ENCODE measurements at places on chromosomes 6 and 20. TPM values are rescaled to one million over a fixed set of nuclear protein-coding genes. Genes with fewer than 3 reads are reported as not detected.

The PCSK2 gene
- 0.12 TPM for total RNA-seq

GRCh38 chr6:146595972-146596731, 2.6 kb upstream of the ADGB start:
- peak; percentile 20 for DNase-seq

DNA sequence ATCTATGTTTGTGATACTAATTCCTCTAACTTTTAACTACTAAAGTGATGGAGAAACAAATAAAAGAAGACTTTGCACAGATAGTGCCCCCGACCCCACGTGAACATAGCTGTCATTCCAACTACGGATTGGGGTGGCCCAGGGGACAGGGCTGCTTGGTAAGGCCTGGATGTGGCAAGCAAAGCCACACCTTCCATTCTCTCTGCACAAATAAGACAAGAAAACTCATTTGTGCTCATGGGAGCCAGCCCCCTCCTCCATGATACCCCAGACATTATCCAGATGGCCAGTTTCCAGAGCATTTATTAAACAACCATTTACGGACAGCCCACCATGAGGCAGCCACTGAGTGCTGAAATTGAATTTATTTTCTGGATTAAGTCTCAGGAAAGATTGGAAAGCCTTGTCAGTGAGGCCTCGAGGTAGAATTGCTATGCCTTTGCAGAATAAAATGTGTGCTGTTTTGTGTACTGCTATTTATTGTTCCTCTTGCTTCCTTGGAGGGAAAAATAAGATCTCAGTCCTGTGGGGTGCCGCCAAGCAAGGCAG, 151.2 kb downstream of the UNC5CL start:
- DNase-seq = no peak

DNA sequence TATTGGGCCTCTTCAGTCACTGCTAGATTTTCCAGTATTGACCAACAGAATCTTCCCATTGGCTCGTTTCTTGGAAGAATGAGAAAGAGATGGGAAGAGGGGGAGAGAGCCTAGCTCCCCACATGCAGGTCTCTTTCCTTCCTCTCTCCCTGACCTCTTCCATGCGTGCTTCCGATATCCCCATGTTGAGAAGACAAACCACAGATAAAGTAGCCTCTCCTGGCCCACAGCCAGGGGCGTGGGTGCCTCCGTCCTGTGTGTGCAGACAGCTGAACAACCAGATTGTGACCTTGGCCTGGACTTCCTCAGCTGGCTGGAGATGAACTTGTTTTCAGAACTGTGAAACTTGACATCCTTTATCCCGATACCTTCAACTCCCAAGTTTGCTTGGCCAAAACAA, 71.0 kb downstream of the EDN3 start:
- DNase-seq = no peak

GRCh38 chr20:50113420-50114224, 672 bp upstream of the UBE2V1 start:
- DNase-seq = no peak

The GFRAL gene
- not detected for total RNA-seq

The CLIC5 gene
- total RNA-seq = 24.5 TPM

The COX4I2 gene
- not detected for total RNA-seq

- DNase-seq = no peak
These were observed 75.0 kb downstream of the ELOVL4 start for GRCh38 chr6:79872303-79872702.

The NMBR gene
- total RNA-seq = not detected

DNA sequence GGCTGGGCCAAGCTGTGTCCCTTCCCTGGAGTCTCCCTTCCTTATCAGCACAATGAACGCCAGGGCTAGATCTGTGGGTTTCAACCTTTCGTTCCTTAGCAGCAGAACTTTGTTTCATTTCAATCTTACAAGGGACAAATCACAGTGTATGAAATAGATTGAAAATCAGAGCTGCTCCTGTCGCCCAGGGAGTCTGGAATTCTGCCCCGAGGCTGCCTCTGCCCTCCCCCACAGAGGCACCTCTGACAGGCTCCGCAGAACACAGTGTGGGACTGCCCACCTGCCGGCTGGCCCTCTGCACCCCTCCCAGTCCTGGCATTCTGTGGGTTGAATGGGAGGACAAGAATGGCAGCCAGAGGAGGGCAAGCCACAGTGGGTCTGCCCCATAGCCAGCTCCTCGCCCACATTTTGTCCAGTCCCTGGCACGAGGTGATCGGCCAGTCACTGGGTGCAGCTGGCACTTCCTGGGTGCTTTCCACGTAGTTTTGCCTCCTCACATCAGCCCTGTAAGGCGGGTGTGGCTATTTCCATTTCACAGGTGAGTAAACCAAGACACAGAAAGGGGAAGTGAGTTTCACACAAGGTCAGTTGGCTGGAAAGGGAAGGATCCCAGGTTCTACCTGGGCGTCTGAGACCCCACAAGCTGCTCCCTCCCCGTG, 26.1 kb downstream of the MANBAL start:
- DNase-seq = no peak

The HLA-DOB gene
- total RNA-seq = not detected

Measured in cardiac muscle cell (in vitro differentiated cells and primary cell).